EH (cell line): ENCODE measurements at places on chromosomes 5 and 9.
A peak's percentile ranks its signal among the peaks of the same experiment; 100 is the strongest.

GRCh38 chr9:129382281-129383018, 204.4 kb upstream of the IER5L start:
- no peak for DNase-seq

GRCh38 chr5:135493406-135494180, 41.4 kb upstream of the TIFAB start:
- peak; percentile 90 for DNase-seq

- DNase-seq = no peak
Measured at GRCh38 chr9:68759981-68760673, 55.1 kb downstream of the PIP5K1B start.

GRCh38 chr9:107749787-107750444, 260.3 kb upstream of the KLF4 start:
- peak; percentile 96 for DNase-seq

DNA sequence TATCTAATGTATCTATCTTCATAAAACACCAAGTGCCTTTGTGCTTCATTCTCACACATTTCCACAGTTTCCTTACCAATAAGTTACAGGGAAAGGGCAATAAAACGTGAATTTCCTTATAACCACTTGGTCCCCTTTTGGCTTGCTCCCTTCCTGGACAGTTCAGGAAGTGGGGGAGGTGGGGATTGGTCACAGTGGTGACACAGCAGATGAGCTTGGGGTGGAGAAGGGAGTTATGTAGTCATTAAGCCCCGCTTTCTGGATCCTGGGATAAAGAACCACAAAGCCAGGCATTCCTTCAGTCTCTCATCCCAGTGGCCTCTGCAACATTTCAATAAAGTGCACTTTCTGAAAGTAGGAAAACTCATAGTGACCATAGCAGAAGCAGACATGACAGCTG, 47.1 kb upstream of the FYB1 start:
- DNase-seq = peak; percentile 63

DNA sequence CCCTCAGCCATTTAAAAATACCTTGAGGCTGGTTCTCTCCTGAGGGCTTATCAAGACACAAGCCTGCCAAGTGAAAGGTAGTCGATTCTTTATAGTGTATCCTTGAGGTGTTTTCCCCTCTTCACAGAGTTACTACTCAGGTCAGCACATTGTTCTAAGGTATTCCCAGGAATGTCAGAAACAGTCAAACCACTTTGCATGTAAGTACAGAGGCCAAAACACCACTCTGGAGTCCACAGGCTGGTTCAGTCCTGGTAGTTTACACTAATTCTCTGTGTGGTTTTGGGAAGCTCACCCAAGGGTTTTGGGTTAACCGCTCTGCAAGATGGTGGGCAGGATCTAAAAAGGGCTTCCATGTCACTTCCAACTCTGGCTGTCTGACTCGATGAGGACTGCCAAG, 162.3 kb upstream of the PPP2R2B start:
- DNase-seq = no peak

DNA sequence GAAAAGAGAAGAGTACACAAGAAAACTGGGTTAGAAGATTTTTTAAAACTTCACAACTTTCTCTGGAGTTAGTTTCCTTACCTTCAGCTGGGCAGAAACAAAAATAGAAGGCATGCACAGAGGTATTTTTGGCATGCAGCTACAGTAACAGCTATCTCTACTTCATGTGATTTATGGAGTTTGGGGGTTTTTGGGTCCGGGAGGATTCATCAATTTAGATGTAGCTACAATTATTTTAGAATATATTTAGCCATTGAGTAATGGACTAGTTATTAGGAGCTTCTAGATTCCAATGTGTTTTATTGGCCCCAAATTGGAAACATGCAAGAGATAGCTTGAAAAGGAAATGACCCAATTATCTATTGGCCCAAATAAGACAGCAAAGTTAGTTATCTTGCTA, 91.6 kb upstream of the TNFAIP8 start:
- DNase-seq = peak; percentile 36

DNA sequence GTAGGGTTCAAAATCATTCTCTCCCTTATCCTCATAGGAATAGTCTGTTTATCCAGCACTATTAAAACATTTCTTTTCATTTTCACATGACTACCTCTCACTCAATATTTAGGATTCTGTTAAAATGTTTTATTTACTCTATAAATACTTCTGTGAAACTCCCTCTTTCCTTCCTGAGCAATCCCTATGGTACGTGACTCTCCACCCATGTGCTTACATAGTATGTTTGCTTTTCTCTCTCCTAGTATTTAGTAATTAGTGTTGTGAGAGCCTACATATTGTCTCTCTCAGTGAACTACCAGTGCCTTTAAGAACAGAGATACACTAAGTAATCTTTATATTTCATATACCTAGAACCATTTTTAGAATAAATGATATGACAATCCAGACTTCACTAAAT, 46.0 kb downstream of the PTPRD start:
- DNase-seq = no peak

DNA sequence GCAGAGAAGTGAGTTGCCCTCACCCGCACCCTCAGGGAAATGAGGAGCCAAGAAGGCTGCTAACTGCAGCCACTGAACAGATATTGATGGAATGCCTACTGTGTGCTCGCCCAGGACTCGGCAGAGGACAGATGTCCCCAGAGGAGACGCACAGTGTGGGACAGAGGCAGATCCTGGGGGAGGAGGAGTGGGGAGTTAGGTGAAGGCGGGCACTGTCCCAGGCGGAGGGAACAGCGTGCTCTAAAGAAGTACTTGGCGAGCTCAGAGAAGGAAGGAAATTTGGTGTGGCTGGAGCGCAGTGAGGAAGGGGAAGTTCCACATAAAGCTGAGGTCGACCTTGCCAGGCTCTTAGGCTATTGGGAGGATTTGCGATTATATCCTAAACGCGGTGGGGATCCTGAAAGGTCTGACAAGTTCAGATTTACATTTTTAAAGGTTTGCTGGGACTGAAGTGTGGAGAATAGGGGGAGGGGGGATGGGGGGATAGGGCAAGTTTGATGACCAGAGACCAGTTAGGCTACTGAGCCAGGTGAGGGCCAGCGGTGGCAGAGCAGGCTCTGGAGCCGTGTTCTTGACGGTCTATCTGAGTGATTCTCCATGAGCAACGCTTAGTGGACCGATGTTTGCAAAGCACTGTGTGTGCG, 23.6 kb upstream of the CERCAM start:
- DNase-seq = no peak

DNA sequence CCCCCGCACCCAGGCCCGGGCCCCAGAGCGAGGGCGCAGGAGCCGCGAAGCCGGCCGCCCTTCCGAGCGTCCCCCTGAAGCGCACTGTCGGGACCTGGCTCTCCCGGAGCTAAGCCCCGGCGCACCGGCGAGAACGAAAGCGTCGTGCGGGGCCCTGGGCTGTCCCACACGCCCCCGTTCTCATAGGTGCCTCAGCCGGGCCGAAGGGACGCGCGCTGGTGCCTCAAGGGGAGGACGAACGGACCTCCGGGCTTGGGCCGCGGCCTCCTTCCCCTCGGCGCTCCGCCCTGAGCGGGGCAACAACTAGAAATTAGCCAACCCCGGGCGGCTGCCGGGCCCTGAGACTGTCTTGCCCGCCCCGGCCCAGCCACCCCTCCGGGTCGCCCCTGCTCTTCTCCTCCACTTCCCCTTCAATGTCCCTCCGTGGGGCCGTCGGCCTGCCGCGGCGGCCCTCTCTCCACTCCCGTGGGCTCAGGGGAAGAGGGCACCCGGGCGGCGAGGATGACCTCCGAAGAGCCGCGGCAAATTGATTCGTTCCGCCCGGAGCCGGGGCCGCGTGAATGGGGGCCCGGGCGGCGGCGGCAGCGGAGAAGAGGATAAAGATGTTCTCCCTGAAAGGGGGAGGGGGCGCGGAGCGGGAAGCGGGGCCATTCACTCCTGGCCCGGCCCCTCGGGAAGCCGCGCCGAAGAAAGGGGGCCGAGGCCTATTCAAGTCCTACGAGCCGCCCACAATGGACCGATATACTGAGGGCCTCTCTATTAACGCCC, 3.5 kb upstream of the PRDM12 start:
- DNase-seq = no peak

- DNase-seq = peak; percentile 46
Measured at GRCh38 chr5:111681414-111682120, 75.4 kb downstream of the NREP start.

- peak; percentile 85 for DNase-seq
Measured at GRCh38 chr5:112921833-112922817, at the start of gene REEP5. Gene REEP5 (minus strand): TSS chr5:112922227. CDS start chr5:112922190, 37 bp downstream.

DNA sequence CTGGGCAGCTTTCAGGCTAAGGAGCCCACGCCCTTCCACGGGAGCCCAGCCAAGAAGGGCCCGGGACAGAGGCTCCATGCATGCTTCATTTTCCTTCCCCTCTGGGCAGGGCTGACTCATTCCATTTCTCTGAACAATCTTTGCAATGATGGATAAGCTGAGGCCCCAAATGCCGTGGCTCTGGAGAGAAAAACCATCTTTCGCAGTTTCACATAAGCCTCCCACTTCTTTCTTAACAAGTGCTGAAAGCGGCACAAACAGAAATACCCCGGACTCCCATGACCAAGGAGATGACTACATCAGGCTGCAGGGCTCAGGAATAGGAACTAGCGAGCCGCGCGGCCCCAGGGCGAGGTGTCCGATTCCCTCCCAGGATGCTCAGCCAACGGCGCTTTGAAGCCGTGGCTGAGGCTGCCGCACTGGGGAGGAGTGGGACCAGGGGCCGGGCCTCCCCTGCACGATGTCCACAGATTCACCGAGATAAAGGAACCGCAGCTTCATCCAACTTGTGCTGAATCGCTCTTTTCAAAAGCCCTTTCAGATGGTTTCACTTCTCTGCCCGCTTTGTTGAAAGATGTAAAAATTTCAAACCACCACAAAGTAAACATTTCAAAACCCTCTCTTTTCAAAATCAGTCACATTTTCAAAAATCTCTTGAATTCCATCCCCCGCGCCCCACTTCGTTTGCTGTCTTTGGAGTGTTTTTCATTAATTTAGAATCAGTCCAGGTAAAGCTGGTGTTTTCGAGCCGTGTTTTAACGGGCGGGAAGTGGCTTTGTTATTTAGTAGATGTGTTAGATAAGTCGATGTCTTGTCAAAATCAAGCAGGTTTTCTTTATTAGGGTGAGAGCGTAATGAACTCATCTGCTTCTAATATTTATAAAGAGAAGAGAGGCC, 96.5 kb upstream of the LMX1B start:
- DNase-seq = peak; percentile 90

DNA sequence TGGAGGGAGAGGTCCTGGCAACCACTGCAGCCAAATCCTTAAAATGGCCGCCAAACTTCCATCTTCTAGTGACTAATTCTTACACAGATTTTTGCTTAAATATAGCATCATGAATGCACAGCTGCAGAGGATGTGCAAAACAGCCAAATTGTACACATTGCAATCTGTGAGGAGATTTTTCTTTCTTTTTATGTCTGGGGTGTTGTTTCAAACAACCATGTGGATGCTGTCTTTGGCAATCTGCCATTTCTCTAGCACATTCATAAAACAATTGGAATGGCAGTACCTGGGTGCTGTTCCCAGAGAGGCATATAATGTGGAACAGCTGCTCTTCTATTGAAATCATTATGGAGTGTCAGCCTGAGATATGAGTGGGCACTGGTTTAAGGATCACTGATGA, 1082.9 kb upstream of the SEMA6A start:
- peak; percentile 38 for DNase-seq

GRCh38 chr9:92179286-92180001, 64.2 kb upstream of the SPTLC1 start:
- DNase-seq = no peak

GRCh38 chr5:74853256-74853655, 12.9 kb downstream of the FAM169A start:
- no peak for DNase-seq

DNA sequence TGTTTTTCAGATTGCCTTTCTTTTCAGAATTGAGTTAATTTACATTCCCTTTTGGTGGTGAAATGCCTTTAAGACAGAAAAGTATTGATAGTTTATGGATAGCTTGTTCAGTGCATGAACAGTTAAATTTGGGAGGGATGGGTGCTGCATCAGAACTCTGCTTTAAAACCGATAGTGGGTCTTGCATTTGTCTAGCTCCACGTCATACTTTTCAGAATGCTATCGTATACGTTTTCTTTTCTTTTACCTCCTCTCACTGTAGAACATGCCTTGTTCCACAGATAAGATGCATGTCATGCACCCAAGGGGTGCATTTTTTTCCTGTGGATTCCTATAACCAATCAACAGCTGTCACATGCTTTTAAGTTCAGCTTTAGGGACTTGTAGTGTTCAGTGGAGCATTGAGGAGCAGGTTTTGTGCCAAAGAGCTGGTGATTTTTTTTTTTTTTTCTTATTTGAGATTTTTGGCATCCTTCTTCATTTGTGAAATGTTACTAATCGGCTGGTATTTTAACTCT, 2.3 kb downstream of the SLC44A1 start:
- DNase-seq = no peak

DNA sequence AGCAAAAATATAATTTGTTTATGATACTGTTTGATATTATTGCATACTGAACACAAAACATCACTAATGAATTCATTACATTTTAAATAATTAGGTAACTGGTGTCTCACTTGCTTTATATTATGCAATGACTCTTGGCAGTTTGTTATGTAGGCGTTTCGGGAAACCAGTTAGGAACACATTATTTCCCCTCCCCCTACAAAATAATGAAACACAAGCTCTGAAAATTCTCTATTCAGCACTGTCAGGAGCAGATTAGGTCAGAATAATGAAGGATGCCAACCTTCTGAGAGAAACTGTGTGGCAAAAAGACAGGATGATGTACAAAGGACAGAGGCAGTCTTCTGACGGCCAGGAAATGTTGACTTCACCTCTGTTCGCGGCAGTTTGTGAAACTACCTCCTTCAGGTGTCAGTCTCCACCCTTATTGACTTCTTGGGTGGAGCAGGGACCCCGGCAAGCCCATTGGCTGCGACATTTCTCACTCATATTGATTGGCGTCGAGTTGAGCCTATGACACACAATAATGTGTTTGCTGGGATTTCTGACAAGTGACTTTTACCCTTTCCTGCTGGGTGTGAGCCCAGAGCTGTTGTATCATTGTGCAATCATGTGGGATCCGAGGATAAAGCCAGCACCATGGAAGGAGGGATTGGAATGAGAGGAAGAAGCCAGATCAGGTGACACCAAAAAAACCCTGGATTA, 33.9 kb downstream of the SH3PXD2B start:
- peak; percentile 92 for DNase-seq

DNA sequence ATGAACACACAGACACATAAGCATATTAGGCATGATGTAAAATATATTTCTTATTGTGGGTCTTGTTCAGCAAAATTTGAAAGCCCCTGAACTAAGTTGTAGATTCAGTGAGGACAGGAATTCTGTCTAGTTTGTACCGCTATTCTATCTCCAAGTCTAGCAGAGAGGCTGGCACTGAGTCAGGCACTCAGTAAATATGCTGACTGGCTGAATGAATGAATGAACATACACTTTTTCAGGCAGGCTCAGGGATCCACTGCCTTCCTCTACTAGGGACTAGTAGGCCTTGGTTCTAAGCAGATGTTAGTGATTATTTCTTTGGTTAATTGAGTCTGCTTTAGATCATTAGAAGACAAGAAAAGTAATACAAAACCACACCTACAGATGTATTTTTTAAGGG, 157.5 kb downstream of the ZSWIM6 start:
- DNase-seq = no peak

- no peak for DNase-seq
Measured at GRCh38 chr9:137477778-137478612, 18.9 kb upstream of the NSMF start.
